ENCODE measurements at places on chromosomes 3 and 15.
A peak's percentile ranks its signal among the peaks of the same experiment; 100 is the strongest.

DNA sequence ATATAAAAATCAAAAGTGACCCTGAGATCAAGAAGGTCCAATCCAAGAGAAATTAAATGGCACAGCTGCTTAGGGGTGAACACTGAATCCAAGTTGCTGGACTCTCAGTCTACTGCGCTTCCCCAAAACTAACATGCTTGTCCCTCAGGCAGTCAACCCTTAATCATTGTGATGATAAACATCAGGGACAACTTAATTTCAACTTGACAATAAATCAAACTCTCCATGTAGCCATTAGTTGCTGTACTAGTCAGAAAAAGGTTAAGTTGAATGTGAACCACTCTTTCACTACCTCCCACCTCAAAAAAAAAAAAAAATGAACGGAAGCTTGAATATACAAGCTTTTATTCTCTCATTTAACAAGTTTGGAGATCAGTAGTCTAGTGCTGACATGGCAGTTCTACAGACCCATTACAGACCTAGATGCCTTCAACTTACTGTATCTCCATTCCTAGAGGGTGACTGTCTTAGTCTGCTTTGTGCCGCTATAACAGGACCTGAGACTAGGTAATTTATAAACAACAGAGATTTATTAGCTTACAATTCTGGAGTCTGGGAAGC lies 185.7 kb downstream of the FHIT start:
- DNase-seq = no peak

GRCh38 chr3:105798381-105798934 lies 70.4 kb downstream of the CBLB start:
- no peak for DNase-seq

GRCh38 chr3:172079326-172079976 lies 40.1 kb downstream of the FNDC3B start:
- DNase-seq = no peak

DNA sequence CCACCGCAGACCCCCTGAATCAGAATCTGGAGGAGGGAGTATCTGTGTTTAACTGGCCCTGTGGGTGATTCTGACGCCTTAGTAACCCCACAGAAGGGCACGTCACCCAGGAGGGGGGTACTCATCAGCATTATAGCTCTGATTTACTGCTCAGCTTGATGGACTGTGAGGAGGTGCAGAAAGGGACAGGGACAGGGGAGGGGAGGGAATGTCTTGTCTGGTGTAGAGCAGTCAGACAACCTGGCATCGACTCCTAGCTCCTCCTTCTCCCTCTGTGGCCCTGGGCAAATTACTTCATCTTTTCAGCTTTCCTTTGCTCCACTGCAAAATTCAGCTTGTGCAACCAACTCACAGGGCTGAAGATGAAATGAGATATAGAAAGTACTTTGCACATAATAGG lies 42.3 kb upstream of the GLCE start:
- no peak for DNase-seq

GRCh38 chr3:8769088-8769822 lies at the start of gene OXTR:
Gene OXTR (minus strand): TSS chr3:8769613. CDS start chr3:8768187, 1,426 bp downstream.
- DNase-seq = peak; percentile 85

DNA sequence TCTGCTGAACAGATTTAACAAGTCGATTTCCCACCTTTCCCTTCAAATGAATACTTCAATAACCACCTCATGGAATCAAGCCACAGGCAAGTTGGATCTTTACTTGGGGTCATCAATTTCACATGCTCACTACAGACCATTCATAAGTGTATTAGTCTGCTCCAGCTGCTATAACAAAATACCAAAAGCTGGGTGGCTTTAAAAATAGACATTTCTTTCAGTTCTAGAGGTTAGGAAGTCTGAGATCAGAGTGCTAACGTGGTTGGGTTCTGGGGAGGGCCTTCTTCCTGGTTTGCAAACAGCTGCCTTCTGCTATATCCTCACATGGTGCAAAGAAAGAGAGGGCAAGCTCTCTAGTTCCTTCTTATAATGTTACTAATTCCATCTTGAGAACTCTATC lies 5.1 kb downstream of the GPR176 start:
- DNase-seq = no peak

DNA sequence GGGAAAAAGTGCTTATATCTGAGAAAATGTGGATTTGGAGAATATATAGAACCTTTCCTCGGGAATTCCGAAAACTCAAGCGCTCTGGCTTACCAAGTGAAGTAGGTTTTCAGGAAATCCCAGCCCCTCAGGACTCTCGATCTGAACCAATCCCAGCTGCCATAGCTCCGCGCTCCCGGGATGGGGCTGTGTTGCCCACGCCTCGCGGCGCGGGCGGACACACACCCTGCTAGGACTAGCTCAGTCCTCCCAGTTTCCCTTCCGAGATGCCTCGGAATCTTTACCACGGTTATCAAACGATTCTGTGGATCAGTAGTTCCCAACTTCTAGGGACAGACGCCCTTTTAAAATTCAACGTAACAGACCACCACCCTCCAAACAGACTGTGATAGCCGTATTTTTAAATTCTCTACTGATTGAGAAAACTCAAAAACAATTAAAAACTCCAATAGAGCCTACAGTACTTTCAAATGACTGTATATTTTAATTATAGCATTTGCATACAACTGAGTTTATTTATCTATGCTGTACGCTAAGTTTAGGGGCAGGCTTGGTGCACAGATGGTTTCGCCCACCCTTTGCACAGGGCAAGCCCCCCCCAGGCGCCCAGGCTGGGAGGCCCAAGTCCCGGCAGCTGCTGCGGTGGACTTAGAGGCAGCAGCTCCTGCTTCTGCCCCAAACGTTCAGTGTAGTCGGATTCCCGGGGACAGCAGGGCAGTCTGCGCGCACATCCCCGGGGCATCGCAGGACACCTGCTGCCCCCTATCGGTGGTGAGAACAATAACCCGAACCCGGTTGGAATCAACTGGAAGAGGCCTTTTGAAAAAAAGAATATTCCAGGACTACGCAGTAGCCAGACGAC lies 52.3 kb downstream of the CCDC54 start:
- peak; percentile 76 for DNase-seq

DNA sequence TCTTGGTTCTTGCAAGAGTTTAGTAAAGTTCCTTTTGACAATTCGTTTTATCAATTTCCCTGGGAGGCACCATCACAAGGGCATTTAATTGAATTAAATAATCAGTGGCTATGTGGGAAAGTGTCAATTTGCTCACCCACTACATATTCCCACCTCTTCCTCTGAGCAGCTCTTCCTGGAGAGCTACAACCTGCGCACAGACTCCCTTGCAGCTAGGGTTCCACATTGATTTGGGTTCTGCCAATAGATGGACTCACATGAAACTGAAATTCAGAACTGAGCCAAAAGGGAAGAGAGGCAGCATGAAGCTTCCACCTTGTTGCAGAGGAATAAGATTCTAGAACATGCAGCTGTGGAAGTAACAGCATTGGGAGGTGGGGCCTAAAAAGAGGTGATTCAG lies 94.8 kb downstream of the TLE3 start:
- no peak for DNase-seq

DNA sequence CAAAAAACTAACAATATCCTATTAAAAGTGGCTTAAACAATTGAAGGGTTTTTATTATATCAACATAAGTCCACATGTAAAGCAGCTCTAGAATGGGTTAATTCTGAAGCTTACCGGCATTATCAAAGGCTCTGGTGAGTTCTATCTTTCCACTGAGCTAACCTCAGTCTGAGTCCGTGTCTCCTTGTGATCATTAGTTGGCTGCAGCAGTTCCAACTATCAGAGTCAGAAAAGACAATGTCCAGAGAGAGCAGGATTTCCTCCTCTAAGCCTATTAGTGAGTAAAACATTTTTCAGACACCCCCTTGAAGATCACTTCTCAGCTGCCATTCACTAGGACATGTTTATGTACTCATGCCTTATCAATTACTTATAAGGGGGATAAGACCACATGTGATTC lies 49.9 kb downstream of the DHX36 start:
- no peak for DNase-seq
